ENCODE measurements at places on chromosomes 1 and 21.
A peak's percentile ranks its signal among the peaks of the same experiment; 100 is the strongest.

DNA sequence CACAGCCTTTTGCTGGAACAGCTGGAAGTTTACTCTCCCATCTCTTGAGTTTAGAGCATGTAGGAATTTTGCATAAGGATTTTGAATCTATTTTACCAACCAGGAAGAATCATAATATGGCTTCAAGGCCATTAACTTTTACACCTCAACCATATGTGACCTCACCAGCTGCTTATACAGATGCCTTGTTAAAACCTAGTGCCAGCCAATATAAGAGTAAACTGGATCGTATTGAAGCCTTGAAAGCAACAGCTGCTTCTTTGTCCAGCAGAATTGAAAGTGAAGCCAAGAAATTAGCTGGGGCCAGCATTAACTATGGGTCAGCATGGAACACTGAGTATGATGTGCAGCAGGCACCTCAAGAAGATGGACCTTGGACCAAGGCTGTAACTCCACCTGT, 65.4 kb downstream of the CEP350 start:
- DNase-seq, result no peak

DNA sequence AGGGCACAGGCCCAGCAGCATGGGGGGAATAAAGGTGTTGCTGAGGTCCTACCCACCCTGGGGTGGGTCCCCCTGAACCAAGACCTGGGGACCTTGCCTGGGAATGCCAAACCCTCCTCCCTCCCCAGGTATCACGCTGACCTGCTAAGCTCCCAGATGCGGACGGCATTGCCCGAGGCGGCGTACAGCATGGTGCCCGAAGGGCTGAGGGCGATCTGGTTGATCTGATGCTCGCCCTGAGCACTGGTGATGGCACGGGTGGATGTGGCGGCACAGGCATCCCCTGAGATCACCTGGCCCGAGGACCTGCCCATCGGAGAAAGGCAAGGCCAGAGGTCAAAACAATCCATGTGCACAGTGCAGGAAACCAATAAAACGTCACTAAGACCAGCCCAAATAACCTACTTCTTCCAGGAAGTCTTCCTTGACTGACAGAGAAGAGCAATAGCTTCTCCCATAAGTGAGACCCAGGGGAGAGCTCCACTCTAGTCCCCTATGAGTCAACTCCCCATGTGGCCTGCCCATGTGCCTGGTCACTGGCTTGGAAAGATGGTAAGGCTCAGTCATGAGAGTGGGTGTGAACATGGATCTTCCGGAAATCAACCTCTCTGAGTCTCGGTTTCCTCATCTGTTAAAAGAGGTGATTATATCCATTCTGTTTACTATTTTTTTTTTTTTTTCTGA, 46.3 kb downstream of the KIF21B start:
- no peak for DNase-seq

DNA sequence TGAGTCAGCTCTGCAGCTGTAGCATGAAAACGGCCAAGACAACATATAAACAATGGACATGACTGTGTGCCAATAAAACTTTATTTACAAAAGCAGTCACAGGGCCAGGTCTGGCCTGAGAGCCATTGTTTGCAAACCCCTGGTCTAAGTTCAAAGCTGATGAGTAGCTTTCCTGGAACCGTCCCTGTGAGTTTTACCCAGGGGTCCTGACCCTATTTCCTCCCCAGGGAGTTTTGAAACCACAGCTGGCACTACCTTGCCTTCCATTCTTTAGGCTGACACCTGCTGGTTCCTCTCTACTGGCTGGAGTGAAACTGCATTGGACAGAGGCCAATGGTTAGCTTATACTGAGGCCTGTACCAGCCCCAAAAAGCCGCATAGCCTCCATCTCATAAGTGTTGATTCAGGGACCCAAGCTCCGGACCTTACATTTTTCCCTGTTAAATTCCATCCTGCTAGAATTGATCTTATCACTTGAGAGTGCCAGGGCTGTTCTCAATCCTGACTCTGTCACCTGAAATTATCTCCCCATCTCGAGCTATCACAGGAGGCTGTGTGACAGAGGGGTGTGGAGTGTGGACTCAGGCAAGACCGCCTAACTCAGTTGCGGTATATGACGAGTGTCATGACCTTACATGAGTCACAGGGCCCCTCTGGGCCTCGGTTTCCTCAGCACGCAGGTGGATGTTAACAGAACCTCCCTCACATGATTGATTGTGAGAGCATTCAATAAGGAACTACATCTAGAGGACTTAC, 343.6 kb downstream of the NPHP4 start:
- DNase-seq, result no peak

- peak; percentile 22 for DNase-seq
Observed at GRCh38 chr1:26016953-26017545, 4.5 kb upstream of the EXTL1 start.

GRCh38 chr1:202685641-202686040, 24.6 kb downstream of the SYT2 start:
- DNase-seq, result no peak

DNA sequence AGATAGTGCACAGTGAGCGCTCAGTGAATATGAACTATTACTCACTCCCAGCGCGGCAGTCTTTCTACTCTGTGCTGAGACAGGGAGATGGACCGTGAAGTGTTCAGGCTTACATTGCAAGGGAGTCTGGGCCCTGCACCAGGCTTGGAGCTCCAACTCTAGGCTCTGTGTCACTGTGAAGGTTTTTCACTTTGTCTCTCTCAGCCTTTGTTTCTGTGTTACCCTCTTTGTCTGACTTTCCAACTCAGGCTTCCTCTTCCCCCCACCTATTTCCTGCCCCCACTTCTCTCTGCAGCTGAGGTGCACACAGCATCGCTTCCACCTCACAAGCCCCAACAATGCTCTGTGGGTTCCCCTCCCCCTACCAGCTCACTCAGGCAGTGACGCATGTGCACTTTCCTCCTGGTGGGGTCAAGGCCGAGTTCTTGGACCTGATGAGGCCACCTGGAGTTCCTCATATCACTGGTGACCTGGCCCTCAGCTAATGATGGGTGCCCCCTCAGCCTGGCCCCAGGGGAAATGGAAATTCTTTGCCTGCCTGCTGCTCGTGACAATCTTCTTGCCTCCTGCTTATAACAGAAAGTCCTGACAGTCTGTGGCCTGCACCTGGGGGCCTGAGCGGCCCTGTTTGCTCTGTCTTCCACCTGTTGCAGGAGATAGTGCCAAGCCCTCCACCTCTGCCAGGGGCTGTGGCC, 1.1 kb upstream of the LCK start:
- no peak for DNase-seq

DNA sequence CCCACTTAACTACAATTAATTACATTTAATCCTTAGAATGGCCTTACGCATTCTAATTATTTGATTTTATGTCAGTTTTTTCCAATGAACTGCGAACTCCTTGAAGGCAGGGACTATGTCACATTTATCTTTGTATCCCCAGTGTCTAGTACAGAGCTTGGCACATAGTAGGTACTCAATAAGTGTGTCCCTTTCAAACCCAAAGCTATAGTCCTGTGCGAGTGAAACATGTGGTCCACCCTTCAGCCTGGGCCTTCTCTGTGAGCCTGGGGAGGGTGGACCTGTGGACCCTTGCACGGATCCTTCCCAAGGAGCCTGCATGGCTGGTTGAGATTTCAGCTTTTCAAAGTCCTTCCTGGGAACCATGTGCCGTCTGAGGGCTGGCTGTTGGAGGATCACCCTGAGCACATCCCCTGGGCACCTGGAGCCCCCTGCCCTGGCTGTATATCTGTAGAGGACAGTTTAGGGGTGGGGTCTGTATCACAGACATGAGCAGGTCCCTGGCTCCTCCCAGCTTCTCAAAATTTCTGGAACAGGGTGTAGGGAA, 103.1 kb downstream of the IER5 start:
- no peak for DNase-seq

DNA sequence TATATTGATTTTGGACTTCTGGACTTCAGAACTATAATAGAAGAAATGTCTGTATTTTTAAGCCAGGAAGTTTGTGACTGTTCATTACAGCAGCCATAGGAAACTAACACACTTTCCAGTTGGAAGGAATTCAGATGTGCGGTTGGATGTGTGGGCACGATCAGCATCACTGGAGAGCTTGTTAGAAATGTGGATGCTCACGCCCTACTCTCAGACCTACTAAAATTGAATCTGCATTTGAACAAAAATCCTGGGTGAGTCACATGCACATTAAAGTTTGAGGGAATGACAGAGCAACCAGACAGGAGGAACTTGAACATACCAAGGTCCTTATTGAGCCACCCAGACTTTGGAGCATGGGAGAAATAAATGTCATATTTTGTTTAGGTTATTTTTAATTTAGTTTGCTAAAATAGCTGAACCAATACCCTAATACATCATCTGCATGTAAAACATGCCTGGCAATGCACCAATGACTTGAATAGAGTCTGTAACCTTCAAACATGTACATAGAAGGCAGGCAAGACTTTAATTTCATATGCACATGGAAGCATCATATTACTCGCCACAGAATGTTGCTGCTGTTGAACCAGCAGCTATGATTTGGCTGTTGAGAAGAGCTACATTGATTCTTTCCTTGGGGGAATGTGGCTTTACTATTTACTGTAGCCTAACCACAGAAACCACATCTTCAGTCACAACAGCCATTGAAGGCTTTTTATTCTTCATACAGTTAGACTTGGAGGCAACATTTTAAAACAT, 346.2 kb downstream of the BARHL2 start:
- DNase-seq, result no peak
